ENCODE measurements at places on chromosomes 7 and 10.

GRCh38 chr7:139991269-139991666 lies 71.5 kb downstream of the PARP12 start:
- DNase-seq, result no peak

GRCh38 chr10:326350-326749 lies 191.1 kb downstream of the ZMYND11 start:
- no peak for DNase-seq

GRCh38 chr10:51090190-51090589 lies 15.9 kb downstream of the PRKG1 start:
- no peak for DNase-seq

- DNase-seq, result no peak
These were observed 4.5 kb downstream of the MBL2 start for GRCh38 chr10:52768001-52768532.

GRCh38 chr7:140734096-140734495 lies 37.6 kb downstream of the NDUFB2 start:
- no peak for DNase-seq

All from stimulated activated CD8-positive, alpha-beta memory T cell treated with anti-CD3 and anti-CD28 coated beads, Interleukin-4, amount 100 ng/mL, for 1 hour (primary cell).